ENCODE measurements at places on chromosomes 1 and 21.

DNA sequence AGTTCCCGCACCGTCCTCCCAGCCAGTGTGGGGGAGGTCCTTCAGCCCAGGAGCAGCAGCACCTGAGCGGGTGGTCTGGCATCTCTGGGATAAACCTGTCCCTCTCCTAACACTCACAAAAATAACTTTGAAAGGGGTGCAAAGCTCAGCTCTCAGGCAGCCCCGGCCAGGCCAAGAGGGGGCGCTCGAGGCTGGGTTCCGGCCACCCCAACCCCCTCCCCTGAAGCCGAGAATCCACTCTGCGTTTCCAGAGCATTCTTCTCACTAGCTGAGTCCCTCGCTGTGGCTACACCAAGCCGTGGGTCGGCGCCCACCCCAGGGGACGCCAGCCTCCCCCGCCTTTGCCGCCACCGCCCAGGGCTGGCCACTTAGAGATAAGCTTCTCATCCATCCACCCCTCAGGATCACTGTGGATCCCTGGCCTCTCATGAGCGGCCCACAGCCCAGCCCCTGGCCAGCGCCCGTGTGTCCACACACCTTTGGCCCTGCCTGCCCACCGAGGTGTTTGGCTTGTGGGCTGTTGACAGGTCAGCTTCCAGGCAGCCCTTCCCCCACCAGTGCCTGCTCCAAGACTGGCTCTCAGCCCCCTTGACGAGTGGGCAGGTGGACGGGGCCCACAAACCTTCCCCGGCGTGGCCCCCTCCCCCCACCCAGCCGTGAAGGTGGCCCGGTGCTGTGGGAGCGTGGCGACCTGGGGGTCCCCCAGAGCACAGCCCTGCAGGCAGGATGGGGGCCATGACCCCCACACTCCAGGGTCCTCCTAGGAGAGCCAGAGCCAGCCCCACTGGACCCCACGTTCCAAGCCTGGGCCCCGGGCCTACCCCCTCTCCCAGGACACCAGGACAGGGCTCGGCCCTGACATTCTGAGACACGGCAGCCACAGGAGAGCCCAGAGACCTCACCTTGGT lies 1.9 kb downstream of the FTCD start:
- no peak for DNase-seq

- DNase-seq, result no peak
Observed at GRCh38 chr1:245459621-245460020, 304.8 kb downstream of the KIF26B start.

DNA sequence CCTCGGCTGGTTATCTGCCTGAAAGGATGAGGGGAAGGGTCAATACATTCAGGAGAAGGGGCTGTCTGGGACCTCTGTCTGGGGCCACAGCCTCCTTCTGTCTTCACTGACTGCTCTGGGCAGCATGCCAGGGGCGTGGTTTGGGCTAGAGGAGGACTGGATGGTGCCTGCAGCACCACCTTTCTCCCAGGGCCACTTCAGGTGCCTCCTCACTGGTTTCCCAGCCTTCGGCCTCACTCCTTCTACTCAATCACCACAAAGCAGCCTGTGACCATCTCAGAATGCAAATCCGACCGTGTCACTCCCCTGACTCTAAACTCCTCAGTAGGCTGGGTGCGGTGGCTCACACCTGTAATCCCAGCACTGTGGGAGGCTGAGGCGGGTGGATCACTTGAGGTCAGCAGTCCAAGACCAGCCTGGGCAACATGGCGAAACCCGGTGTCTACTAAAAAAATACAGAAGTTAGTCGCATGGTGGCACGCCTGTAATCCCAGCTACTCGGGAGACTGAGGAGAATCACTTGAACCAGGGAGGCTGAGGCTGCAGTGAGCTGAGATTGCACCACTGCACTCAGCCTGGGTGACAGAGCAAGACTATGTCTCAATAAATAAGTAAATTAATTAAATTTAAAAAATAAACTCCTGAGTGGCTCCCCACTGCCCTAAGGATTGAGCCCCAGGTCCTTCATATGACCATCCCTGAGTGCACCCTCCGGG lies 50.1 kb upstream of the ECE1 start:
- DNase-seq, result no peak

DNA sequence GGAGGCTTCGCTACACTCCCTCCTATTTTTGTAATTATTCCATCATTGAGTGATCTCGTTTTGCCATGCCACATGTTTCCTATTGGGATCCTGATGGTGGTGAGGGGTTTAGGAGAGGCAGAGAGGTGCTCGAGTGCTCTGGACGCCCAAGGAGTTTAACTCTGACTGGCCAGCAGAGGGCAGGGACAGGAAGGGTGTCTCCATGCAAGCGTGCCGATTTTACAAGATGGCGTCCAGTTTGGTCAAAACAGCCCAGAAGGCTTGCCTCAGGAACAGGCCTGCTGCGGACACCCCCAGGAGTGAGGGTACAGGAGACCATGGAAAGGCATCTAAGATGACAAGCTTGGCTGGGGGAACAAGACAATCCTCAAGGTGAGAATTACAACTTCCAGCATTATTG lies 33.8 kb upstream of the KCNE2 start:
- no peak for DNase-seq

DNA sequence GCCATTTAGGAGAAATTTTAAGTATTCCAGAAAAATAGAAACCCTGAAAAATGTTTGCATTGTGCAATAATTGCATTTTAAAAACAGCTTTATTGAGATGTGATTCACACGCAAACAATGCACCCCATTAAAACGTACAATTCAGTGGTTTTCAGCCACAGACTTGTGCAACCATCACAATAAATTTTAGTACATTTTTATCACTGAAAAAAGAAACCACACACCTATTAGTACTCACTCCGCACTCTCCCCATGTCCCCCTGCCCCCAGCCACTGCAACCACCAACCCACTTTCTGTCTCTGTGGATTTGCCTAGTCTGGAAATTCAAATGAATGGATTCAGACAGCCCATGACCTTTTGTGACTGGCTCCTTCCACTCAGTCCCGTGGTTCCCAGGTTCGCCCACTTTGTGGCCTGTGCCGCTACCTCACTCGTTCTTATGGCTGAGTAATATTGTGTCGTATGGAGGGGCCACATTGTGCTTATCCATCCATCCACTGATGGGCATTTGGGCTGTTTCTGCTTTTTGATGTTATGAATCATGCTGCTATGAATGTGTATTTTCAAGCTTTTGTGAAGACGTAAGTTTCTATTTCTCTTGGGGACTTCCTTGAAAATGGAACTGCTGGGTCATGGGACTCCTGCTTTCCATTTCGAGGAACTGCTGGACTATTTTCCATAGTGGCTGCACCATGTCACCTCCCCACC lies 147.7 kb upstream of the ARHGEF16 start:
- DNase-seq, result no peak

- DNase-seq, result no peak
Observed at GRCh38 chr1:234616644-234617043, 6.7 kb upstream of the IRF2BP2 start.

- no peak for DNase-seq
Observed at GRCh38 chr1:119477710-119478109, 29.3 kb upstream of the HSD3B1 start.

DNA sequence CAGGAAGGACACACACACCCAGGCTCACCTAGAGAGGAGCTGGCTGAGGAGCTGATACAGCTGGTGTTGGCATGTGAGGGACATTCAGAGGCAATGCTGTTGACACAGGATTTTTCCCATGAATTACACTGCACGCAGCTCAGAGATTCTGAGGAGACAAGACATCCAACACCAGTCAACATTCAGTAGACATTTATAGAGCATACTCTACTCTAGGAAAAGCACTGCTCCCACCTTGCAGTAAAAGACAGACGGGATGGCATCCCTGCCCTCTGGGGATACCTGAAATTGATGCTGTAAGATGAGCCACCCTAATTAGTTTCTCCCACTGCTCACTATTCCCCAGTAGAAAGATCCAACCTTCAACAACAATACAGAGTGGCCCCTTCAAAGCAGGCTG lies 5.1 kb downstream of the LYPD8 start:
- DNase-seq, result no peak

GRCh38 chr1:150748878-150749719 lies 16.5 kb downstream of the CTSS start:
- DNase-seq, result no peak

DNA sequence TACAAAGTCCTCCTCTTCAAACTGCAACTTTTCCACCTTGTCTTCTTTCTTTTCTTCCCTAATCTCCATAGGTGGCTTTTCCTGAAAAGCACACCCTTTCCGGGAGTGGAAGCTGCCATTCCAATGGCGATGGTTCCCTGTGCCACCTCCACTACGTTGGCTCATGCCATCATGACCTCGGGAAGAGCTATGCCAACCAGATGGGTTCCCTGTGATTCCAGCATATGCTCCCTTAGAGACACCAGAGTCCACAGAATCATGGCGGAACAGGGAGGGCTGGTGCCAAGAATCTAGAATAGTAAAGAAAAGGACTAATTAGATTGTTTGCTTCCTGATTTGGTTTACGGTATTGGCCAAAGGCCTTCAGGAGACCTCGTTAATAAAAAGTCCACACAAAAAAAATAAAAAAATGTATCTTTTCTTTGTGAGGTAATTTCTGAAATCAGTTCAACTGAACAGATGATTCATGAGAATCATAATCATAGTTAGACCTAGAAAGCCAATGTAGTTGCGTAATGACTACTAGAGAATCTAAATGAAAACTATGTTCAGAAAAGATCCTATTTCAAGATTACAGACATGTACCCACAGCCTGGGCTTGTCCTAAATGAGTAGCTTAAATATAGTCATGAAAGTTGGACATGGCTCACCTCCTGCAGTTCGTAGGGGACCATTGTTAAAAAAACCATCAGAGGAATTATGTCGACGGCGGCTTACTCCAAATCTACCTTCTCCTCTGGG lies 30.9 kb upstream of the CCDC17 start:
- DNase-seq, result no peak

- DNase-seq, result no peak
Observed at GRCh38 chr1:52857443-52857842, 14.9 kb downstream of the ZYG11A start.

Measured in activated T-helper 1 cell treated with Interleukin-2 at 50 U/mL for 16 hours (primary cell).